ENCODE measurements at places on chromosomes 6 and 20.

DNA sequence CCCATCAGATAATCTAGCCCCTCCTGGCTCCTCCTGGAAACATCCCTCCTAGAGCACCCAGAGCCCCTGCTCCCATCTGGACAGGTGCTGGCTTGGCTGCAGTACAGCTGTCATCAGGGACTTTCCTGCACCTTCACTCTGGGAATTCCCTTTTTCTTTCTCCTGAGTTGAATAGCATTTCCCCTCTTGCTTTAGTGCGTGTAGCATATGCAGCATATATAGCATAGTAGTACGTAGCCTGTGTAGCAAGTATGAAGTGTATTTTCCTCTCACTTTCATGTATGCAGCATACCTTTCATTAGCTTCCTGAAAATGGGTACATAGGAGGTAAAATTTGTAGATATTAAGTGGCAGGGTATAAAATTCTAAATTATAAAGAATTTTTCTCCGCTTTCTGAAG is 352.9 kb downstream of the ESR1 start:
- no peak for DNase-seq

DNA sequence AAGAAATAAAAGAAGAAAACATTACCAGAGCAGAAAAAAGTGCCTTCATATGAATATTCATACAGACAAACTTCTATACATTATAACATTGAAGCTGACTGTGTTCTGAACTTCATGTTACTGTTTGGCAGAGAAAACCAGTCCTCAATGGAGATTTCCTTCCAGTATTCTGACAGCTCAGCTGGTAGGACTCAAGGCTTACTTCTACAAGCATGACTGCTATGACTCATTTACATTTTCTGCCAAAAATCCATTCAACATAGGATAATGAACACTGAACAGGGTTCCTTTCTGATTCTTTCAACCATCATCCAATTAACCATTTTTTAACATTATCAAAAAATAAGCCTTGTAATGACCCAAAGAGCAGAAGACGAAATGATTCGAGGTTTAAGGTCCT is 25.4 kb downstream of the COL9A1 start:
- DNase-seq = no peak

DNA sequence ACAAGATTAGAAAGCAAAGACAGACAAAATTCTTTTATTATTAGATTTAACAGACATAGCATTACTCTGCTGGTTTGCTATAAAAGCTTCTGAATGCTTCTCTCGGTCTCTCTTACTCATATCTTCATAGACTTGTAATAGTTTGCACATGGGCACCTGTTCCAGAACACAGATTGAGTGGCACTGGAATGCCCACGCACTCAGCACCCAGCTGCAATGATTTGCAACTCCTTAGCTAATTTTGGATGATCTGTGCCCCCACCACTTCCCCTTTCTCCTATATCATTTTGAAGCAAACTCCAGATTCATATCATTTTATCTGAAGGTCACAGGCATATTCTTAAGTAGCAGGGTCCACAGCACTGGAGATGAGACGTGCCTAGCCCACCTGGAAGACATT is 148.8 kb downstream of the CFAP61 start:
- no peak for DNase-seq

GRCh38 chr6:72418495-72418894 is 203.4 kb upstream of the KCNQ5 start:
- DNase-seq = no peak

- no peak for DNase-seq
Measured at GRCh38 chr6:142822383-142822782, 122.6 kb downstream of the HIVEP2 start.

All from cortex of kidney (tissue), 1 donor.